ENCODE measurements at places on chromosomes 2 and 18.

DNA sequence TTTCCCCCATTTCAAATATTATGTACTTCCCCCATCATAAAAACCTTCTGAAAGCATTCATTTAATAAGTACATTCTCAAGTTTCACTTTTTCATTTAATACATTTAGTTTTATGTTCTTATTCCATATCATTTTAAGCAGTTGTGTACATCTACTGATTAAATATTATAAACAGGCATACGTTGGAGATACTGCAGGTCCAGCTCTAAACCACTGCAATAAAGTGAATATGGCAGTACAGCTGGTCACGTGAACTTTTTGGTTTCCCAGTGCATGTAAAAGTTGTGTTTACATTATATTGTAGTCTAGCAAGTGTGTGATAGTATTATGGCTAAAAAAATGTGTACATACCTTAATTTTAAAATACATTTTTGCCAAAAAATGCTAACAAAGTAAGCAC lies 48.7 kb downstream of the TET3 start:
- DNase-seq = no peak

DNA sequence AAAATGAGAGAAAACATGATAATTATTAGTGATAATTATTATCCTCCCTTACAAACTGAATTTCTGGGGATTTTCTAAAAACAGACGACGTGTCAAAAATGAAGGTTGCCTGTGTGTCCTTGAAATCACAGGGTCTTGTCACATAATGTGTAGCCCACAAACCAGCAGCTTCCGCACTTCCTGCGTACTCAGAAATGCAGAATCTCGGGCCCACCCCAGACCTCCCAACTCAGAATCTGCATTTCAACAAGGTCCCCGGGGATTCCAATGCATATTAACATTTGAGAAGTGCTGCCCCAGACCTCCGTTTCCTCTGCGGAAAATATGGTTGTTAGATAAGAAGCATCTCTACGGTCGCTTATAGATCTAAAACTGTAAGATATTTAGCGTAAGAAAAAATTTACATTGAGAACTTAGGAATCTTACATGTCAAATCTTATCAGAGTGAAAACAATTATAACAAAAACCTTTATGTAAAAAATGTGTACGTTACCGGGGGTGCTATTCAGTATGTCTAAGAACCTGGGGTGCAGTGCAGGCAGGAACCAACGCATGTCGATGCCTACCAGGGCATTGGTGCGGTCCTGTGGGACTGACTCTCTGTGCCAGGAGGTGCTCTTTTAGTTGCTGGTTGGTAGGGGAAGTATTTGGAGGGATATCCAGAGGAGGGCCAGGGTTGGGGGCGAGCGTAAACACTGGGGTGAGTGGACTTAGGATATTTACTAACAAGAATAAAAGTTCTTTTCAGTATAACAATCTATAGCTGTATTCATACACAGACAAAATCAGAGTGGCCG lies 15.2 kb downstream of the CDKL4 start:
- no peak for DNase-seq

DNA sequence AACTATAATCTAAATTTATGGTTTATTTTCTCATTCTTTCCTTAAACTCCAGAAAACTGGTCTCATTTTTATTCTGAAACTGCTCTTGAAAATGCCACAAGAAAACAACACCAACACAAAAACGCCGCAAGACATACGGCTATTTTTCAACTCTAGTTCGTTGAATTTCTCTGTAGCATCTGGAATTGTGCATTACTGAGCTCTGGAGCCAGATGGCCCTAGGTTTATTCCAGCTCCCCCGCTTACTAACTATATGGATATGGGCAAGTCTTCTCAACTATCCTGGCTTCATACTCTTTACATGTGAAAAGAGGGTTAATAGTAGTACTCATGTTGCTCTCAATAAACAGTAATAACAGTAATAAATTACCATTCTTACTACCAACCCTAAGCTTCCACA lies 19.9 kb downstream of the FAM98A start:
- DNase-seq = no peak

DNA sequence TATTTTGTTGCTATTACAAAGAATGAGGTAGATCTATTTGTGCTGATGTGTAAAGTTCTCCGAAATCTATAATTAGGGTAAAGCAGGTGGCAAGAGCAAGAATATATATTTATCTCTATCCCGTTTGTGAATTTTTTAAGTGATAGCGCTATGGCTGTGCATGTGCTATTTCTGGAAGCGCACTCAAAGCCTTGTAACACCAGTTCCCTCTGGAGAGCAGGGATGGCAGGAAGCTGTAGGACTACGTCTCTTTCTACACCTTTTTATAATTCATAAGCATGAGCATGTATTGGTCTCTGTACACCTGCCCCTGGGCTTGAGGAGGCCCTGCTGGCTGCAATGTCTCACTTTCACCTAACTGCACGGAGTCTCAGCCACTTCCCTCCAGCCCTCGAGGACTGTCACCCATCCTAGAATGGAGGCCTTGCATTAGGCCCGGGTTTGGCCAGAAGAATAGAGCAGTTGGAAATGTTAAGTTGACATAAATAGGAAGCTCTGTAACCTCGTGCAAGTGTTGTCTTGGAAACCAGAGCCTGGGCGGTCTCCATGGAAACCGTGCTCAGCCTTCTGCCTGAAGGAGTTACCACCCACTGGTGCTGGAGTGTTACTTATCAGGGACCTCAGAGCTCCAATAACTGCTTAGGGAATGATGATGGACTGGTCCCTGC lies 20.9 kb downstream of the ITM2C start:
- no peak for DNase-seq

GRCh38 chr2:69603146-69603743 lies 40.3 kb downstream of the AAK1 start:
- no peak for DNase-seq

DNA sequence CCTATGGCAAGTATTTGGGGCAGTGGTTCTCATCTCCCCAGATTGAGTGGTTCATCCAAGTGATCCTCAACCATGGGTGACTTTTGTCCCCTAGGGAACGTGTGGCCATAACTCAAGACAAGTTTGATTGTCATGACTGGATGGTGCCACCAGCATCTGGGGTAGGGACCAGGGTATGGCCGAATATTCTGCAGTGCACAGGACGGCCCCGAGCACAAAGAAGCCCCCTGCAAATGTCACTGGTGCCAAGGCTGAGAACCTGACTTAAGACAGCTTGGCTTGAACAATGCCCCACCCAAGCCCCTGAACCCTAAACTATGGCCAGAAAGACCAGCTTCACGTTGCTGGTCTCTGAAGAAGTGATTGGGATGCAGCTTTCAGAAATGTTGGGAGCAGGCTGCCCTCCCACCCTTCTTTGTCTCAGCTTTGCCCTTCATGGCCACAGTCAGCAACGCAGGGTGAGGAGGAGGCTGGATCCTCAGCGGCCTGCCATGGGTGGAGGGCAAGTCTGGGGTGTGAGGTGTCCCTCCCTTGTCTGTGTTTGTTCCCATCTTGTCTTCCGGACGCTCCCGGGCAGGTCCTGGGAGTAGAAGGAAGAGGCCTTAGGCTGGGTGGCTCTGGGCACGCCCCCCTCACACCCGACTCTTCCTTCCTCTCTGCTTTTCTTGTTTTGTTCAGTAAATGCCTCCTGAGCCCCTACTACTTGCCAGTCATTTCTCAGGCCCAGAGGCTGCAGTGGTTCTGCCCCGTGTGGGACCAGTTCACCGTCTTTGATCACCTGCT lies 43.4 kb downstream of the GREB1 start:
- no peak for DNase-seq

GRCh38 chr18:42544901-42545300 lies 570.6 kb downstream of the RIT2 start:
- DNase-seq = no peak

DNA sequence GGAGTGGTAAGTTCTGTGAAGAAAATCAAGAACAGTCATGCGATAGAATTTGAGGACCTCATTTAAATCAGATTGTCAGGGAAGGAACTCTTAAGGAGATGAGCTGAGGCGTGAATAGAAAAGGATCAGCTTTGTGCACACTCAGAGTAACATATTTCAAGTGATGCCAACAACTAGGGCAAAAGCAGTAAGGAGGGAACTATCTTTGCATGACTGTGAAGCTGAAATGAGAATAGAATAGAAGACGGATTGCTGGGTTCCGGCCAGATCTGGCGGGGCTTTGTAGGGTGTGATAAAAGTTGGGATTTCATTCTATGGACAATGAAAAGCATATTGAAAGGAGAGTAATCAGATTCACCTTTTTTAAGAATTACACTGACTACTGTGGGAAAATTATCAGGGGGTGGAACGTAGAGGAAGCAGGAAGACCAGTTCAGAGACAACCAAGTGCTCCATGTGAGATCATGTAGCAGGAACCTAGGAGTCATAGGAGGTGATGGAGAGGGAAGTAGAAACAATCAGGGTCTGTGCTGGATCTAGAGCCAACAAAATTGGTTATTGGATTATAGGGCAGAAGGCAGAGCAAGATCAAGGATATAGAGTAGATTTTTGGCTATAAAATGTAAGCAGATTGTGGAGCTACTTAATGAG lies 884.3 kb downstream of the DCC start:
- no peak for DNase-seq

DNA sequence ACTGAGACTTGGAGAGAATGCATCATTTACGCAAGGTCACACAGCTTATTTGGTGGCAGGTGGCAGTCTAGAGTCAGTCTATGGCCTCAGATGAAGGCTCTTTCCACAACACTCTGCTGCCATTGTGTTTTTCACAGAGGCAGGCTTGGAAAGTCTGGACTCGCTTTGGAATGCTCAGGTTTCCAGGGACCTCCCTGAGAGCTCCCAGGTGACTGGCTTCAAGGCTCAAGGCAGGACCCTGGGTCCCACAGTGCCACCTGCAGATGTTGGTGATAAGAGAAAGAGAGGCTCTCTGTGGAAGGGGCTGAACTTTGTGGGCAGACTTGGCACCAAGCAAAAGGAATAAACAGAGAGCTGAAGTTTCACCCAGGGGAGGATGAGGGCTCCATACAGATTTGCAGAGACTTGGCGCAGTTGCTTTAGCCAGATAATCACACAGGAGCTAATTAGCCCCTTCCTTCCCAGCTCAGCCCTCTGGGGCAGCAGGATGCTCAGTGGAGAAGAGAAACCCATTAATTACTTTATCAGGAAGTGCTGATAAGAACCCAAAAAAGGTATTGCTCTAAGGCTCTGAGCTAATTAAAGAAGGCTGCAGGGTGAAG lies 103.5 kb downstream of the LBH start:
- DNase-seq = no peak

- DNase-seq = no peak
Observed at GRCh38 chr2:179429060-179429471, 164.4 kb upstream of the SESTD1 start.

DNA sequence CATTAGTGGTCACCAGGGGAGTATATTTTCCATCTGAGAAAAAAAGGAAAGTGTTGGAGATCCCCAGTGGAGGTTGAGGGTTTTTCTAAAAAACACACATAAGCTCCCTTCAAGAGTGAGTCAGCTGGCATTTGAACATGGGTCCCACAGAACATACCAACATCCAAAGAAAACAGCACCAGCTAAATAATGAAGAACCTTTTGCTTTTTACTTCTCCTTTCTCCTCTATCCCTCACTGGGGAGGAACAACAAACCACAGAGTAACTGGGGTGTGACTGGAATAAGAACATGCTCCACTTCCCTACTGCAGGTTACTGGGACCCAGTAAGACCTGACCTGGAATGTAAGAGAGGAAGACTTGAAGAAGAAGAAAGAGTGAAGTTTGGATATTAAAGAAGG lies 56.5 kb upstream of the RAPH1 start:
- DNase-seq = no peak

DNA sequence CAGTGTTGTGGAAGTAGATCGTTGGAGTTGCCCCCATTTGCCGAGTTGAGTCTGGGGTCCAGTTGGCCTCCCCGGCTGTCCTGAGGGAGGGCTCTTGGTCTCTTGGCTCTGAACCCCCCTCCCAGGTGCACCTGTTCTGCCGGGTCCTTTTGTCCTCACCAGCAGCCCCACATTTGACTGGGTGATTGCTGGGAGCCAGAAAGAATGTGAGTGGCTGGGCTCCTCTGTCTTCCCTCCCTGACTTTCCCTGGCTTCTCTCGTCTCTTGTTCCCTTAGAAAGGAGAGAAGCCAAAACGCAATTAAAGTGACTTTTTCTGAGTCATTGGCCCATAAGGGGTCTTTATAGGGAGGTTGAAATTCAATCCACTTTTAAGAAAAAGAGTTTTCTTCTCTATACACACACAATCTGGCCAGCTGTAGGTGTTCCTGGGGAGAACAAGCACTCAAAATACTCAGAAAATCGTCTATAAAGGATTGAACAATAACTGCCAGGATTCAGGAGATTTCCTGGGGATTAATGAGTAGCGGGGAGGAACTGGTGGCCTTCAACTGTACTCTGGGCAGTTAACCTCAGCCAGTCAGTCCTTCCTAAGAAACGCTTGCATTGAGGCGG lies 131.0 kb downstream of the TMEM182 start:
- DNase-seq = no peak

- DNase-seq = no peak
Observed at GRCh38 chr2:375270-375955, 87.5 kb upstream of the ALKAL2 start.

GRCh38 chr2:48315896-48316194 lies 214.1 kb upstream of the STON1 start:
- no peak for DNase-seq

GRCh38 chr2:69916106-69916505 lies 1.2 kb downstream of the MXD1 start:
- DNase-seq = no peak

DNA sequence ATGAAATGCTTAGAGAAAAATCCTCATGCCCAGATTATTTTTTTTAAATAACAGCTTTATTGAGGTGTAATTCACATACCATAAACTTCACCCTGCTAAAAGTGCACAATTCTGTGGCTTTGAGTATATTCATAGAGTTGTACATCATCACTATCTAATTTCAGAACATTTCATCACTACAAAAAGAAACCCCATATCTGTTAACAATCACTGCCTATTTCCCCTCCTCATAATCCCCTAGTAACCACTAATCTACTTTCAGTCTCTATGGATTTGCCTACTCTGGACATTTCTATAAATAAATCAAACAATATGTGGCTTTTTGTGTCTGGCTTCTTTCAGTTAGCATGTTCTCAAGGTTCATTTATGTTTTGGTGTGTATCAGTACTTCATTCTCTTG lies 51.4 kb downstream of the OSBPL1A start:
- DNase-seq = no peak

- DNase-seq = no peak
Observed at GRCh38 chr2:8215159-8215863, 466.5 kb upstream of the ID2 start.

DNA sequence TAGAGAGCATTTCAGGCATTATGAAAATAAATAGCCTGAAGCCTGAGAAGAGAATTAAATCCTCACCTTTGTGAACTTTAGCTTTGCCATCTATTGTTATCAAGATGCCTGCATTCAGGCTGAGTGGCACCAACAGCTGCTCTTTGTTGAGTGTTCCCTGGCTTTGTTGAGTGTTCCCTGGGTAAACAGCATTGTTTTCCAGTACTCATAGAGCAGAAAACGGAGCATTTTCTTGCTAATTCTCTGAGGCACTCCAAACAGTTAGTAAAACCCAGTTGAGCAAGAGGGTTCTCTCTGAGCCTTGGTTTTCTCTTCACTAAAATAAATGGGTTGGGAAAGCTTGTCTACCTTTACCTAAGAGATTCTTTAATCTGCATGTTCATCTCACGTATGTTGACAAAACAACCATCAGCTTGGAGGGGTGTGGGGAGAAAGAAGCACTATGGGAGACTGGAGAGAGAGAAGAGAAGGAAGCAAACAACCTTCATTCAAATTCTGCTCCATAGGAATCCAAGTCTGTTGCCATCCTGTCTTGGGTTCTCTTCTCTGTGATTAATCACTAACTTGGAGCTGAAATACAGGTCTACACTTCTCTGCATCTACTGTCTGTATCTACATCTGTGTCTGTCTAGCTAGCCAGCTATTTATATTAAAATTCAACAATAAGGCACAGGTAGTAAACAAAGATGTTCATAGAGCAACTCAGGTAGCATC lies 567.0 kb upstream of the SOX11 start:
- no peak for DNase-seq

GRCh38 chr2:64456293-64456692 lies 2.3 kb downstream of the LGALSL start:
- no peak for DNase-seq

Measured in stimulated activated CD4-positive, alpha-beta T cell treated with anti-CD3 and anti-CD28 coated beads, Interleukin-12 subunit alpha, Interleukin-12 subunit beta, amount 100 ng/mL, for 48 hours (primary cell).